ENCODE measurements at places on chromosomes 3 and 15. TPM values are rescaled to one million over a fixed set of nuclear protein-coding genes. Genes with fewer than 3 reads are reported as not detected.

Gene GOLGA6L7
- not detected for total RNA-seq

Gene TM4SF4
- not detected for total RNA-seq

Gene CMTM8
- 2.2 TPM for total RNA-seq

Gene ERICH6
- not detected for total RNA-seq

Gene ZNF860
- total RNA-seq, result 1.1 TPM

Gene PCOLCE2
- total RNA-seq, result not detected

Gene SAXO2
- total RNA-seq, result 5.1 TPM

Gene GOLIM4
- total RNA-seq, result 0.66 TPM

Gene LRRN1
- 6.7 TPM for total RNA-seq

Gene GABRR3
- total RNA-seq, result not detected

Gene ALDH1A3
- total RNA-seq, result not detected

Gene PLA2G4D
- not detected for total RNA-seq

Gene CELSR3
- 7.9 TPM for total RNA-seq

Gene HOMER2
- 6.1 TPM for total RNA-seq

Gene GOLGA8S
- total RNA-seq, result 0.44 TPM

Gene FOXB1
- total RNA-seq, result 0.13 TPM

Gene CASR
- not detected for total RNA-seq

Gene AMT
- total RNA-seq, result 9.9 TPM

Data from naive thymus-derived CD8-positive, alpha-beta T cell (primary cell).